Esophagus squamous epithelium (tissue), 5 donors: ENCODE measurements at places on chromosomes 3 and 15.

- DNase-seq = no peak
Observed at GRCh38 chr3:63920001-63920400, 7.8 kb upstream of the SCAANT1 start.

GRCh38 chr3:60542995-60543394, 708.3 kb downstream of the FHIT start:
- DNase-seq = no peak

- DNase-seq = no peak
Observed at GRCh38 chr3:183490211-183490601, 61.8 kb upstream of the MCF2L2 start.

DNA sequence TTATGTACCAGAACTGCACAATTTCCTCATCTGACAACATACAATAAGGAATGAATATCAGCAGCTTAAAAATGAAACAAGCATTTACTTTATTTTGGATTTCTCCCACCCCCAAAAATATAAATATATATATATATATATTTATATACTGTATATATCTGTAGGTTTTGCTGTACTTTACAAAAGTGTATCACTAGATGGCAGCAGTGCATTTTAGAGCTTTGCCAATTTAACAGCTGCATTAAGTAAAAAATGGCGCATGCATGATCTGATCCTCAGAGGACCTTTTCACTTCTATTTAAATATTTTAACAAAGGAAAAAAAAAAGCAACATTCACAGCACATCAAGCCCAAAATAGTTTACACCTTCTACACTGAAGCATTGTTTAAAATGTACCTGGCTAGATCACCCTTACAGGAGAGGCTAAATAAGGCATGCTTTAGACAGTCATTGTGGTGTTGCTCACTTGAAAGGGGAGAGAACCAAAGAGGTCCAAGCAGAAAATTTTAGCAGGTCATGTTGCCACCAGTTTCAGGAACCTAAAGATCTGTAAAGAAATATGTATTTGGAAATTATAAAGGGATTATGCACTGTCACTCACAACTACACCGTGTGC, 72.6 kb downstream of the NPTN start:
- DNase-seq = no peak

- DNase-seq = no peak
Observed at GRCh38 chr3:69322158-69322509, 63.8 kb downstream of the FRMD4B start.

- DNase-seq = no peak
Observed at GRCh38 chr3:31836131-31837075, 144.7 kb downstream of the OSBPL10 start.

GRCh38 chr3:139718415-139718814, 40.6 kb upstream of the NMNAT3 start:
- DNase-seq = no peak

DNA sequence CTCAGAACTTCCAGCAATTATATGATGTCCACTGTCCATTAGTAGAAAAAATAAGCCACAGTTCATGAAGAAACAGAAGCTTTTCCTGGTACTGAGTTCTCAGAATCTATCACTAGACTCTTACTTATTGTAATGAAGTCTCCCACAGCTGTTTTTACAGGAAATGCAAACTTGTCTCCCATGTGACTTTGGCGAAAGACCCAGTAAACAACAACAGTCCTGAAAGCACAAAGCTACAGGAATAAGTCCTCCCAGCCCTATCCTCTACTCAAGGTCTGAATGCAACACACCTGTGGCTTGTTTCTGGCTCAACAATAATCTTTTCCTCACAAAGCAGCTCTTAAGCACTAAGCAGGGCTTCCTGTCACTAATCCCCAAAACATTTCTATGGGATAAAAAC, 55.9 kb downstream of the EOMES start:
- DNase-seq = no peak

DNA sequence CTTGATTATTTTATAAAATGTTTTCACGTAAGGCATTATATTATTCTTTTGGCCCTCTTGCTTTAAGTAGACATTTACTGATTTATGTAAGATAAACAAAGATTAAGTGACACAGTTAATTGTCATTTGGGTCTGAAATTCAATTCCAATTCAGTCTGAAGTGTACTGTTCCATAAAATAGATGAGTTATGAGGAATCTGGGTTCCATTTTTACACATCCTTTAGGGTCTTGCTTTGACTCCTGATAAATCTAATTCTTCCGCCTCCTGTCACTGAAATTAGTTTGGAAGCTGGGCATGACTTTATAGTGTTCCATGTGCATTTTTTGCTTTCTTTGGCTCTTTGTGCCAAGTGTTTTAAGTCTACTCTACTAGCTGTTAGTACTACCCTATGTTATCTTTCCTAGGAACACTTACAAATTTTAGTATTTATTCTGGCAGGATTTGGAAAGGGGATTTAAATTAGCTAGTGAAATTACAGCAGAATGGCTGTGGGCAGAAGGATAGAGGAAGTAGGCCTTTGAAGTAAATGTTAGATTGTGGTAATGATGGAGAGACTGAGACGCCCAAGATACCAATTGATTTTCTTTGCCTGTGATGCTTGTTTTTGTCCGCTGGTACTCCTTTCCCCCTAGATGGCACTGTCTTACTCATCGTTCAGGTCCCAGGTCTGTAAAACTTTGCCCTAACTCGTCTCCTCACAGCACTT, 14.3 kb downstream of the ARL8B start:
- no peak for DNase-seq

GRCh38 chr3:166663194-166663593, 716.9 kb downstream of the ZBBX start:
- DNase-seq = no peak

GRCh38 chr3:88267441-88267840, 117.7 kb downstream of the C3orf38 start:
- DNase-seq = no peak

GRCh38 chr3:49022688-49023171, 809 bp downstream of the NDUFAF3 start:
- DNase-seq = no peak

GRCh38 chr3:182388506-182388905, 404.8 kb upstream of the ATP11B start:
- no peak for DNase-seq

DNA sequence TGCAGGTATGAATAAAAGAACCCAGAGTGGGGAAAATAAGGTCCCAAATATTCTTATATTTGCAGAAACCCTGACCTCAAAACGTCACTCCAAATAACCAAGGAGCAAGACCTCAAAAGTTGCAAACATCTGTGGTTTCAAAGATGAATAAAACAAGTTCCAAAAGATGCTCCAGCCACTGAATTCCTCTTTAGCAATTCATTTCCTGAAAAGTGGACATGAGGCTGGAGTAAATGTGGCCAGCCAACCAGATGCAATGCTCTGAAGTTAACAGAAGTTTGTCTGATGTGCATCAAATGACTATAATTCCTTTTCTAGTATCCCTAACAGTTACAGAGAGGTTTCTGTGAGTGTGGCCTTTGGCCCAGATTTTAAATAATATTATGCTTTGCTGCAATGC, 71.2 kb upstream of the WNT5A start:
- no peak for DNase-seq

- DNase-seq = no peak
Observed at GRCh38 chr15:90691369-90691768, 25.8 kb upstream of the BLM start.

GRCh38 chr15:70064441-70064840, 33.3 kb downstream of the TLE3 start:
- no peak for DNase-seq

- DNase-seq = no peak
Observed at GRCh38 chr3:134340362-134340981, 33.8 kb downstream of the AMOTL2 start.

GRCh38 chr15:41490355-41490754, 3.3 kb upstream of the ITPKA start:
- no peak for DNase-seq

- DNase-seq = no peak
Observed at GRCh38 chr3:36648241-36649034, 115.9 kb downstream of the DCLK3 start.

DNA sequence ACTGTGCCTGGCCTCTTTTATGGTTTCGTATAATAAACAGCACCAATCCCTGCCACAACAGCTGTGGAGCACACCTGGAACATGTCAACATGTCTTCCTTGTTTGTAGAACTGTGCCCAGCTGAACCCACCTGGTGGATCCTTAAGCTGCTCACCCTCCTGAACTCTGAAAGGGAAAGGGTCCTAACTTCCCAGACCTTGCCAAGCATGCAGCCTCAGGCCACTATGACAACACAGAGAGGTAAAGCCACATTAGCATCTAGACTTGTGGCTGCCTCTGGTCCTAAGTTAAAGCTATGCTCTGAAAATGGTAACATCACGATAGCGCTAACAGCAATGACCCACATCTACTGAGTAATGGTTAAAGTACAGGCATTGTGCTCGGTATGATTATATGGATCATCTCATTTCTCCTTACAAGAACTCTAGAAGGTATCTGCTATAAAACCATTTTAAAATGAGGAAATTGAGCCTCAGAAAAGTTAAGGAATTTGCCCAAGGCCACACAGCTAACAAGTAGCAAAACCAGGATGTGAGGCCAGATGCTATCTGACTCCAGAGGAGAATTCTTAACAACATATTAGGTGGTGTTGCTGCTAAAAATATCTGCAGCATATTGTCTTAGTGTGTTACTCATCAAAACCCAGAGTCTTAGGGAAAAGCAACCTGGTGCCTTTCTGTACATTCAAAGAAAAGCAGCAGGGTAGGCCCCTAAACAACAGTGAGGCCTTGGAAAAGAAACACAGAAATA, 23.1 kb upstream of the HERC1 start:
- no peak for DNase-seq

DNA sequence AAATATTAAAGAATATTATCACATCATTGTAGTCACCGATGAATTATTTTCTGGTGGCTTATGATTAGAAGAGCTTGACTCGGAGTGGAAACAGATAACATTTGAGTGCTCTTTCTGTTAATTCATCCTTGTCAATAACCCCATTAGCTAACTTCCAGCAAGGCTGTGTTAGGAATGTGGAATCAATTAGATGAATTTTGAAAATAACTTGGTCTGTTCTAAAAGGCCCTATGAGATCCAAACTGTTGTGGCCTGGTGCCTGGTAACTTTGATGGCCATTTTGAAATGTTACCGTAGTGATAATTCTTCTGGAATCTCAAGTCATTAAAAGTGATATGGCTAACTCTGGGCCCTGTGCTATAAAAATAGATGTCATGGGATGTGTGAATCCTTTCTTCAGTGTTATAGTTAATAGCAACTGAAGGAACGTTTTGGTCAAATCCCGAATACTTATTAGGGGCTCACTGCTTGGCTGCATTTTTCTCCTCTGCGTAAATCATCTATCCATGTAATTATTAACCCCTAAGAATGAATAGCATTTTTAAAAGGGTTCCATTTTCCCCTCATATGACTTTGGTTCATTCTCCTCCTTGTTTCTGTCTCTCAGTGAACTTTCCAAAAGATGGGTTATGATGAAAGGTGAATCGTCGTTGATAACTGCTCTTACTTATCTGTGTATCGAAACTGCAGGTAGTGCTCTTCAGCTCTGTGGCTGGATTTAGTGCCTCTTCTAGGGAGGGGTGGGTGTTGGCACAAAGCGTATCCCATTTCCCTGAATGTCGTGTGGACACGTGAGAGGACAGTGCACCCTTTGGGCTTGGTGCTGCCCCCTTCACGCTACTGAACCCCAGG, 82.7 kb downstream of the IGF1R start:
- no peak for DNase-seq

- no peak for DNase-seq
Observed at GRCh38 chr15:77026501-77027110, 31.7 kb downstream of the PSTPIP1 start.

- no peak for DNase-seq
Observed at GRCh38 chr3:152444029-152444641, 175.4 kb downstream of the MBNL1 start.

DNA sequence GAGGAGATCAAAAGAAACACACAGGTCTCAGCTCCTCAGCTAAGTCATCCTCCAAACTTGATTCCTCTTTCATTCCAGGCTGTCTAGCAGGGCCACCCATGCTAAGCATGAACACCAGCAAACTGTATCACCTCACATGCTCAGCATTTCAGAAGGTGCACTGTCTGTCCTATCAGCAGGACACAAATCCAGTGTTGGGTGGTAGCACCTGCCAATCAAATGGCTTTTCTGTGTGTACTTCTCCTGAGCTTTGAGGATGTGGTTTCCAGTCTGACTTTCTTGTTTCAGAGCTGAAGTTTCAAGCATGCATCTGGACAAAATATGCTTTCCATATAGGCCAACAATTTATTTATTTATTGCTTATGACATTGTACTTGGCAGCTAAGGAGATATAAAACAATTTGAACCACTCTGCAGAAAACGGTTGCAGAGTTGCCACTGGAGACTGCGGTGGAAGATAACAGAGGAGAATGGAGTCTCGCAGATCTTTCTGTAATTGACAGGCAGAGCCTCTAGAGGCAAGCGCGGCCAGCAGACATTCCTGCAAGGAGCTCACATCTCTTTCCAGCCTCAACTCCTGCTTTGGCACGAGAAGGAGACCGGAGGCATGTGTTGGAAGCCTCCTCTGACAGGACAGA, 167.1 kb upstream of the WNT5A start:
- DNase-seq = no peak
